NCI-H1105 (cell line): ENCODE measurements at places on chromosomes 4 and X.

DNA sequence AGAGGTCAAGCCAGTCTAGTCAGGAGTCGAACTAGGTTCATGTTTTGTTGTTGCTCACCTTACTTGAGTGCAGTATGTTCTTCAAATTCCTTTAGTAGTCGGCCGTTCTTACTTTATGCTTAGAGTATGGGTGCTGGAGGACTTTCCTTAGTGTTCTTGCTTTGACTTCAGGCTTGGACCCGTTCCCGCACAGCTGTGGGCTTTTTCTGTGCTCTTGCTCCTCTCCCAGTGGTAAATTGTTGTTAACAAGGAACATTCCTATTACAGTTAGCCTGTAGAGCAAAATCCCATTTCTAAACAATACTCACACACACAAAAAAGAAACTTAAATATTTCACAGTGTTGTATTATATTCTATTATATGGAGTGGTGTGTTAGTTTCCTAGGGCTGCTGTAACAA, 113.5 kb downstream of the RAP1GDS1 start:
- DNase-seq: no peak

DNA sequence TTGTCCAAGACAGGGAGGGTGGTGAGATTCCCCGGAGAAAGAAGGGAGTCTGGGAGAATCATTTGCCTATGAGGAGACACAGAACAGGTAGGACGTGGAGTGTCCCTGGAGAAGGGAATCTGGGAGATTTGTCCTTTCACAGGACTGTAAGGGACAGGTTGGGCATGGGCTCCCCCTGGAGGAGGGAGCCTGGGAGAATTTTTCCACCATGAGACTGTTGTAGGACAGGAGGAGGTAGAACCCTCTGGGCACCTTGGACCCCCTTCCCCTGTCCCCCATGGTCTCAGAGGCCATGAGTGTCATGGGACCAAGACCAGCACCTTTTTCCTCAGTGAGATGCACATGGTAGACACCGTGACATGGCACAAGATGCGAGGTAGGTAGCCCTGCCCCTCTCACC, 2.8 kb downstream of the PORCN start:
- no peak for DNase-seq

GRCh38 chr4:177041356-177041755, 248.6 kb upstream of the VEGFC start:
- no peak for DNase-seq

GRCh38 chr4:124079174-124079780, 633.3 kb downstream of the ANKRD50 start:
- DNase-seq: no peak

- DNase-seq: peak; percentile 1
Measured at GRCh38 chrX:72128881-72129280, 2.8 kb downstream of the RTL5 start.

GRCh38 chr4:161525121-161525520, 638.7 kb downstream of the FSTL5 start:
- no peak for DNase-seq

DNA sequence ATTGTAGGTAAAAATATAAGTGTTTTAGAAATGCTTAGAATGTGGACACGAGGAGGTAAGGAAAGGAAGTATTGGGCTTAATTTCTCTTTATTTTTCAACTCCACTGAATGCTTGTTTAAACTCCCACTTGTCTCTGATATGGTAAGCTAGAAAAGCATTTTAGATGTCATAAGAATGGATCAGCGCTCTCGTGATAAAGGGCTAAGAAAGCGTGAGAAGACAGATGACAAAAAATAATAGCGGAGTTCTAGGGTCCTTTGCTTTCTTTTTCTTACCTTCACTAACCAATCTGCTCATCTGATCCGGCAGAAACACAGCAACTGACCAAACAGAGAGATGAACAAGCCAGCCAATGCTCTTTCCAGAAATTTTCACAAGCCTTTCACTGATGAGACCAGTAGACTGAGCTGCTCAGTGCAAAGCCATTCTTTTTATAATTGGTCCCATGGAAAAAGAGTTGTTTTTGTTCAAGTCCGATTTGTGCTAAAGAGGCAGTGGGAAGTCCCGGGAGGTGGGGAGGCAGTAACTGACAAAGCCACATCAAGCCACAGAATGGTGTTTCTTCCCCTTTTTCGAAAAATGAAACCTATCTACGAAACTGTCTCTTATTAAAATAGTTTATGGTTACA, at the start of gene TASL:
Gene TASL, minus strand, starts transcription at position 405 of the 630 bp plus-strand sequence. CDS start 17,411 bp downstream, outside the sequence.
- no peak for DNase-seq

DNA sequence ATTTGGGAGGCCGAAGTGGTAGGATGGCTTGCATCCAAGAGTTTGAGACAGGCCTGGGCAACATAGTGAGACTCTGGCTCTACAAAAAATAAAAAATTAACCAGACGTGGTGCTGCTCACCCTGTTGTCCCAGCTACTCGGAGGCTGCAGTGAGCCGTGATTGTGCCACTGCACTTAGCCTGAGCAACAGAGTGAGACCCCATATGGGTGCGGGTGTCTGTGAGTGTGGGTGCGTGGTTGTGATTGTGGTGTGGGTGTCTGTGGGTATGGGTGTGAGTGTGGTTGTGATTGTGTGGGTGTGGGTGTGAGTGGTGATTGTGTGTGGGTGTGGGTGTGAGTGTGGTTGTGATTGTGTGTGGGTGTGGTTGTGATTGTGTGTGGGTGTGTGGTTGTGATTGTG, 114.6 kb downstream of the UBE2K start:
- no peak for DNase-seq

- peak; percentile 8 for DNase-seq
Measured at GRCh38 chr4:107034996-107035818, 906 bp downstream of the DKK2 start.

DNA sequence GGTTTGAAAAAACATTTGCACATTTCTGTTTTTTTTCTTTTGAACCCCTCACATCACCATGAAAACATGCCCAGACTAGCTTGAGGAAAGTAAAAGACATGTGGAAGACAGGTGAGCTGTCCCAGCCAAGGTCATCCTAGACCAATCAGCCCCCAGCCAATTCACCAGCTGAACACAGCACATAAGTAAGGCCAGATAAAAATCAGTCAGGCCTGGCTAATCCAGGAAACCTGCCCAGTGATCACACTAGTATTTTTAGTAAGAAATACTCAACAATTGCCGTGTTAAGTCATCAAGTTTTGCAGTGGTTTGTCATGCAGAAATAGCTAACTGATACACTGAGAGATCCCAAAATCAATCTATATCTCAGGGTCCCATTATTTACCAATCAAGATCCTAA, 4.4 kb upstream of the SMR3A start:
- no peak for DNase-seq

DNA sequence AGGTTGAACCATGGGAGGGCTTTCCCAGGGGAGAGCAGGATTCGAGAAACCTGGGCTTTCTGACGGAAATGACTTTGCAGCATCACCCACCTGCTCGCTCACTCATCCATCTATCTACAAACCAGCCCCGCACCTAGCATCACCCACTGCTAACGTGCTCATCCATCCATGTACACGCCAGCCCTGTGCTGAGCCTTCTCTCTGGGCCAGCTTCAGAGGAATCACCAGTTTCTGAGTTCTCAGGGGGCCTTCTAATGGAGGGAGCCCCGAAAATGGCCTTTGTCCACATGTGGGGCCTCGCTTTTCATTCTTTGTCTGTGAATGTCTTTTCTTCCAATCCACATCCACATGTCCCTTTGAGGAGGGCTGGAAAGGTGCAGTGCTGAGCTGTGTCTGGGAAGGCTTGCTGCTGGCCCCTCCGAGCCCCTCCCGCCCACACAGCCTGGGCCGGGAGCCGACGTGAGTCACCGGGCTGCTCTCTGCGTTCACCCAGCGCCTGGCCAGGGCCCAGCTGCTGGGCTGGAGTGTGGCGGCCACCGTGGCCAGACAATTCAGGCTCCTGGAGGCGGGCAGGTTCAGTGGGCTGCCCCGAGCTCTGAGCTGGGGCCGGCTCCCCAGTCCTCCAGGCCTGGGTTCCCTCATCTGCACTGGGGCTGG, 14.7 kb downstream of the SORCS2 start:
- DNase-seq: no peak

GRCh38 chrX:46180258-46180687, 364.9 kb downstream of the ZNF674 start:
- peak; percentile 31 for DNase-seq

DNA sequence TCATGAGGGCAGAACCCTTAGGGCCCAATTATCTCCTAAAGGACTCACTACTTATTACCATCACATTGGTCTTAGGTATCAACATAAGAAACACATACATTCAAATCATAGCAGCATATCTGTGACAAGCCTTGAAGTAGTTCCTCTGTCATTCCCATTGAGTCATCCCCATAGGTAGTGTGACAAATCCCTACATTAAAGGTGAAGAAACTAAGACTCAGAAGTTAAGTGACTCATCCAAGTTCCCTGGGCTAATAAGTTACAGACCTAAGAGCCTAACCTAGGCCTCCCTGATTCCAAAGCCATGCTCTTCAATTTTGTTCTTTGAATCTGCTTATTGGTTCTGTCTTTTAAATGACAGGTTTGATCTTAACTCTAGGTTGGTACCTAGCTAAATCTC, 58.2 kb downstream of the CD38 start:
- no peak for DNase-seq

DNA sequence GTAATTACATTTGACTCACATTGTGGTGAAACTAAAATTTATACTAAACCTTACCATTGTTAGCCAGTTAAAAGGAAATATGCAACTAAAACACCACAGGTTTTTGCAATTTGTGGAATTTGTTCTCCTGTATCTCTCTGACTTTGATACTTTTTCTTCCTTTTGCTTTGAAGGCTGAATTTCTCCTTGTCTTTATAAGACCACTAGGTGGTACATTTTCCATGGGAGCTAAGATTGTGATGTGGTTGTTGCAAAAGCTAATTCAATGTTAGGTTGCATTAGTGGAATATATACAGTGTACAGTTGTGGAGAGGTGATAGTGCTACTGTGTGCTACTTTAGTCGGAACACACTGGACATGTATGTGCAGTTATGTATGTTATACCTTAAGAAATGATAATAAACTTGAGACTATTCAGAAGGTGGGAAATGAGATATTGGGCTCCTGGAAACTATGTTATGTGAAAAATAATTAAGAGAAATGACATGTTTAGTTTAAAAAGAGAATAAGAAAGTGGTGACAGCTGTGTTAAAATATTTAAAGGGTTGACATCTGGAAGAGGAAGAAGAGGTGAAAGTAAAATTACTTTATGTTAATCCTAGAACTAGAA, 70.3 kb downstream of the ARL9 start:
- no peak for DNase-seq
